ENCODE measurements at places on chromosomes 16 and 17. TPM values are rescaled to one million over a fixed set of nuclear protein-coding genes. Genes with fewer than 3 reads are reported as not detected.

Gene RNU2-1
- 5,509 TPM for total RNA-seq

Gene NDUFAB1
- total RNA-seq = 152 TPM

Gene PDE6G
- 1.5 TPM for total RNA-seq

Gene SNTB2
- total RNA-seq = 19.8 TPM

Gene TMEM114
- total RNA-seq = not detected

Gene KRTAP1-1
- not detected for total RNA-seq

Gene PIRT
- total RNA-seq = not detected

Gene TNFRSF13B
- not detected for total RNA-seq

Gene PMFBP1
- 0.19 TPM for total RNA-seq

- peaks cover 8% of the 10 kb centered on the region for H3K36me3 ChIP-seq
- peaks cover 41% of the 10 kb centered on the region for H3K4me1 ChIP-seq
- peak overlapping the region; percentile 82 for H3K4me3 ChIP-seq
- peak; percentile 14 for DNase-seq
Observed at GRCh38 chr17:28811651-28812090, 30.9 kb downstream of the FAM222B start.

DNA sequence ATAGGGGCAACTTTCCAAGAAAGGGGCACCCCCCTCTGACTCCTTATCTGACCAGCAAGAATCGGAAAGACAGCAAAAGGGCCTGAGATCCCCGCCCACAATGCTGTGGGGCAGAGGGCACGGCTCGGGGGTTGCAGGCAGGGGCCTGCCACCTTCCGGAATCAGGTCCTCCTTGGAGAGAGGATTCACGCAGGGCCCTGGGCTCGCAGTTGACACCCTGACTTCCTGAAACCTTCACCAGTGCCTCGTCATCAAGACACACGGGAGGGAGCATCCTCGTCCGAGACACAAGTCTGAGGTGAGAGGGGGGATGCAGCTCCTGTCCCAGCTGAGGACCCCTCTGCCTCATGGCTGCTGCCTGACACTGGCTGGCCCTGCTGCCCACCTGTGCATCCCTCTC lies 81.2 kb downstream of the LMF1 start:
- no peak overlapping the region for H3K4me3 ChIP-seq
- H3K36me3 ChIP-seq = no peaks in the 10 kb centered on the region
- H3K27me3 ChIP-seq = no peaks in the 10 kb centered on the region
- no peak overlapping the region for H3K27ac ChIP-seq

DNA sequence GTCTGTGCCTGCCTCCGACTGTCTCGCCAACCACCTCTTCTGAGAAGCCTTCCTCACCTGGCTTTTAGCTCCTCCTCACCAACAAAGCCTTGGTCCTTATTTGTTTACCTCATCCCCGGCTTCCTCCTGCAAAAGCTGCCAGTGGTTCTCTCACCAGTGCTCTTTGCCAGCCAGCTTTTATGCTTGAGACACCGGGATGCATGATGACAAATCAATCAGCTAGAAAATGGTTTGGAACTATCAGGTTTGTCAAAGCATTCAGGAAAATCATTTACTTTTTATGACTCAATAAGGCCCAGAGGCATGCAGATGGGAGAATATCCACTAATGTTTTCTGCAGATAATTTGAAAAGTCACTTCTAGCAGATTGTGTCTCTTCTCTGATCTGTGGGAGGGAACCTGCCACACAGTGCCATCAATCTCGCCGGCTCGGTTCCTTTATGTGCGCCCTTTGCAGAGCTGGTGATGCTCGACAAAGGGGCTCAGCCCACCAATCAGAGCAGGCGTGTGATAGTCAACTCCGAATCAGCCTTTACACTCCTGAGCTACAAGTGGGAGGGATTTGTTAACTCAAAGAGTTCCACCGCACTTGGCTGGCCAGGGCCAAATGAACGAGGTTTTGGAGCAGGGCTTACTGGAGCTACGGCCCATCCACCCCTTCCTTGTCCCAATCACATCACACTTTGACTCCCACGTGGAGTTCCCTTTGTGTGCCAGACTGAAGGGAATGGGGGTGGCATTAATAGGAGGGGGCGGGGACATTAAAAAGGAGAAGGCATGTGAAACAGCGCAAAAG lies 85.8 kb downstream of the MRC2 start:
- no peaks in the 10 kb centered on the region for H3K36me3 ChIP-seq
- no peak for DNase-seq
- H3K27ac ChIP-seq = no peak overlapping the region

DNA sequence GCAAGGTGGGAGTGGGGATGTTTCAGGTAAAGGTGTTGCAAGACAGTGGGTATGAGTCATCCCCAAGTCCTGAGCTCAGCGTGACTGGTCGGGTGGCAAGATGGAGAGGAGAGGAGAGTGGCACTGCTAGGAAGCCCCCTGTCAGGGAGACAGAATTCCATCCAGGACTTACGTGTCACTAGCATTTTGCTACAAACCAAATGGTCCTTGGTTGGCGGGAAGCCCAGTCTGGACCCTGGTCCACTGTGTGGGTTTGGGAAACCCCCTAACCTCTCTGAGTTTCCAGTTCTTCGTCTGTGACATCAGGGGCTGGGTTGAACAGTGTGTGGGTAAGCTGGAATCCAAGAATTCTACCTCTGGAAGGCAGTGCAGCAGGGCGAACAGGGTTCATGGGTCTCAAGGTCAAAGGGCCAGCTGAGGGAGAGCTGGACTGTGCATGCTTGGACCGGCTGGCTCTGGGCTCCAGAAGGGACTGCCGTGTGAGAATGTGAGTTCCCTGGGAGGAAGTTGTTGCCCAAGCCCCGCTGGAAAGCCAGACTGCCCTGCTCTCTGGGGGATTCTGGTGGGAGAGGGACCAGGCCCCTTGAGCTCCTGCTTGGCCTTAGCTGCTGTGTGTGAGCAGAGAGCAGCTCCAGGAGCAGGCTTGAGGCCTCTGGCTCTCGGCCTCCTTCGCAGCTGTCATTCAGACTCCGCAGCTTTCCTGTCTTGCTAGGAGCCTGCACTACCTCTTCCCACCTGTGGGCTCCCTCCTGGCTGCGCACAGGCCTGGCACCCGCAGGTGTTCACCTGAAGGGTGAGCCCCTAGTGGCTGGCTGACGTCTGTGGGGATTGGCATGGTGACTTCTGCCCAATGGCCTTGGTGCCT lies 84.6 kb downstream of the NT5M start:
- no peak overlapping the region for H3K4me3 ChIP-seq
- H3K27ac ChIP-seq = no peak overlapping the region
- peaks cover 13% of the 10 kb centered on the region for H3K4me1 ChIP-seq
- no peak for DNase-seq

DNA sequence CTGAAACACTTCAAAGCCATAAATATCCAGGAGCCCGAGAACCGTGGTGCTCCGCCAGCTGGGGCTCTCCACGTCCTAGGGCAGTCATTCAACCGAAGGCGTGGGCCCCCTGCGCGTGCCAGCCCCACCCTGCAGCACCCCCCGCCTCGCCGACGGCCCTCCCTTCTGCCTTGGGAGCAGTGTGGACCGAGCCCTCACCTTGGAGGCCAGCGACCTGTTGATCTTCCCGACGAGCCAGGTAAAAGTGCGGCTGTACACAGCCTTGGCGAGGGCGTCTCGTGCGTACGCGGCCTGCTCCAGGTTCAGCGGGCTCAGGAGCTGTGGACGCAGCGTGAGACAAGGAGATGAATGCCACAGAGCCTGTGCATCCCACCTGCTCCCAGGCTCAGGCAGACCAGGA lies 14.1 kb downstream of the MYO1C start:
- DNase-seq = no peak
- H3K4me1 ChIP-seq = peaks cover 6% of the 10 kb centered on the region
- peaks cover 15% of the 10 kb centered on the region for H3K36me3 ChIP-seq
- no peaks in the 10 kb centered on the region for H3K27me3 ChIP-seq
- no peak overlapping the region for H3K4me3 ChIP-seq

GRCh38 chr17:47278561-47278960 lies 24.9 kb downstream of the ITGB3 start:
- no peaks in the 10 kb centered on the region for H3K4me1 ChIP-seq
- no peak overlapping the region for H3K27ac ChIP-seq
- DNase-seq = no peak
- no peaks in the 10 kb centered on the region for H3K27me3 ChIP-seq
- H3K4me3 ChIP-seq = no peak overlapping the region

DNA sequence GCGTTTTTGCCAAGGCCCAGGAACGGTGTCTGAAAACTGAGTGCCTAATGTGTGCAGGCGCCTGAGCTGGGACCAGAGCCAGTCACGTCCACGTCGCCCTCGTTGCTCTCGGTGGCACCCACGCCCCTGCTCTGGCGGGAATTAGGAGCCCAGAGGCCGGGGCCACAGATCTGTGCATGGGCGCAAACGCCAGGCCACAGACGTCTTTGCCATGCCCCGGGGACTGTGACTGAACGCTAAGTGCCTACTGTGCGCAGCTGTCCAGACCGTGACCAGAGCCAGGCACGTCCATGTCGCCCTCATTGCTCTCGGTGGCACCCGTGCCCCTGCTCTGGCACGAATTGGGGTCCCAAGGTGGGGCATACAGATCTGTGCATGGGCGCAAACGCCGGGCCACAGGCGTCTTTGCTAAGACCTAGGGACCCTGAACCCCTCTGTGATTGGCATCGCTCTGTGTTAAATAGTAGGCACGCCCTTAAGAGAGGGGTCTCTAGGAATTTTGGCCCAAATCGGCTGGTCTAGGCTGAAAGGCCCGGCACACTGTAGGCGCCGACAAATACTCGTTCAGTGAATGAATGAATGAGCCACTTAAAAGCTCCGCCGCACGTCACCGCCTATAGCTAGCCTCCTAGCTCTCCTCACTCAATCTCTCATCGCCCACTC lies 827 bp upstream of the UBALD1 start:
- peak overlapping the region; percentile 93 for H3K27ac ChIP-seq
- H3K36me3 ChIP-seq = no peaks in the 10 kb centered on the region
- peaks cover 23% of the 10 kb centered on the region for H3K4me1 ChIP-seq
- peak; percentile 20 for DNase-seq
- no peaks in the 10 kb centered on the region for H3K27me3 ChIP-seq

- H3K4me3 ChIP-seq = no peak overlapping the region
- H3K27ac ChIP-seq = no peak overlapping the region
- H3K4me1 ChIP-seq = peaks cover 12% of the 10 kb centered on the region
- no peak for DNase-seq
- H3K36me3 ChIP-seq = no peaks in the 10 kb centered on the region
Observed at GRCh38 chr17:31677681-31678080, 181.4 kb downstream of the COPRS start.

DNA sequence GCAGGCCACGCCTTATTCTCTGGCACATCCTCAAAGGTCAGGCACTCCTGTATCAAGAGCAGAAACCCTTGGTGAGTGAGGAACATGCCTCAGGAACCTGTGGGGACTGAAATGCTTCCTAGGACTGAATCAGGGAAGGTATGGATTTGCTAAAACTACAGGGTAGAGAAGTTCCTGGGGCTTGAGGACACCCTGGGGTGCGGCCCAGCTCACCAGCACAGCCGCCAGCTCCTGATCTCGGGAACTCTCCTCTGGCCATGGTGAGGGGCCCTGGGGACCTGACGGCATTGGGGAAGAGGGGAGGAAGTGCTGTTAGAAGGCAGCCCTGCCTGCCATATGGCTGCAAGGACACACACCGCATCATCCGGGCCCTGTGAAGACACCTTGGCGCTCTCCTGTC lies 7.5 kb downstream of the ZSCAN10 start:
- peaks cover 41% of the 10 kb centered on the region for H3K4me1 ChIP-seq
- no peaks in the 10 kb centered on the region for H3K27me3 ChIP-seq
- H3K27ac ChIP-seq = no peak overlapping the region
- no peaks in the 10 kb centered on the region for H3K36me3 ChIP-seq

DNA sequence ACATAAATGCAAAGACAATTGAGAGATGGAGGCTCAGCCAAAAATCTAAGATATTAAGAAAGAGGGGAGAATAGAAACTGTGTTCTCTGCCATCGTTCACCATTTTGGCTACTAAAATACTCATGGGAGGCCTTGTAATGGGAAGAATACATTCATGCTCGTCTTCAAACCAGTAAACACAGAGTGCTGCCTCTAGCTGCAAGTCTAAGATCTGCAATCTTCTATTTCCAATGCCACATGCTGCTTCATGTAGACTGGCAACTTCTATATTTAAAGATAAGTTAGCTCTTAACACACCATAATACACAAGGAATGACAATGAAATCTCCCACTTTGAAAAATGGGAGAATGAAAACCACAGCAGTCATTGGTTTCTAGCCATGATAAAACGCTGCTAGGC lies 387.3 kb downstream of the HS3ST3B1 start:
- DNase-seq = no peak
- H3K36me3 ChIP-seq = peaks cover 3% of the 10 kb centered on the region
- H3K27ac ChIP-seq = no peak overlapping the region
- no peak overlapping the region for H3K4me3 ChIP-seq
- peaks cover 5% of the 10 kb centered on the region for H3K27me3 ChIP-seq

DNA sequence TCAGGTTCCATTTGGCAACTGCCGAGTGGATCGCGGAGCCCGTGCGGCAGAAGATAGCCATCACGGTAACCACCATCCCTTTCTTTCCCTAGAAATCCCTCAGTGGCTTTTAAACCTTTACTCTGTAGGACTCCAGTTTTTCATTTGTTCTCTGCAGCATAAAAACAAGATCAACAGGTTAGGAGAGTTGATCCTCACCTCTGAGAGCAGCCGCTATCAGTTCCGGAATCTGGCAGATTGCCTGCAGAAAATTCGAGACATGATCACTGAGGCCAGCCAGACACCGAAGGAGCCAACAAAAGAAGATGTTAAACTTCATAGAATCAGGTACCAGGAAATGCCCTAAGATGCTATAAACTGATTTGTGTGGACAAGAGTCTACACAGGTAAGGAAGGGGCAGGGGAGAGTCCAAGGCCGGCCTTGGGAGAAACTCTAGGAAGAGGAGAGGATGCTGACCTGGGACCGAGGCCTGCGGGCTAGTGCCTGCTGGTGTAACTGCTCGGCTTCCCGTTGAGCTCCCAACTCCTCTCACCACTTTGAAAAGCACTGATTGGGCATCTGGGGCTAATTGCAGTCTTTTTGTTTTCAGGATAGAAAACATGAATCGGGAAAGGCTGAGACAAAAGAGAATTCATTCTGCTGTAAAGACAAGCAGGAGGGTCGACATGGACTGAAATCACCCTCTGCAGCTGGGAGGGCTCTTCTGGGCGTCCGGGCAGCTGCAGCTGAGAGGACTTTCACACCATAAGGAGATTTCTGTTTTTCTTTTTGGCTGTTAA lies 8.1 kb downstream of the MRPL58 start:
- peaks cover 37% of the 10 kb centered on the region for H3K36me3 ChIP-seq
- no peak overlapping the region for H3K27ac ChIP-seq
- H3K27me3 ChIP-seq = no peaks in the 10 kb centered on the region
- no peak for DNase-seq
- no peak overlapping the region for H3K4me3 ChIP-seq
- H3K4me1 ChIP-seq = peaks cover 11% of the 10 kb centered on the region
